ENCODE measurements at places on chromosomes 12 and 14.

DNA sequence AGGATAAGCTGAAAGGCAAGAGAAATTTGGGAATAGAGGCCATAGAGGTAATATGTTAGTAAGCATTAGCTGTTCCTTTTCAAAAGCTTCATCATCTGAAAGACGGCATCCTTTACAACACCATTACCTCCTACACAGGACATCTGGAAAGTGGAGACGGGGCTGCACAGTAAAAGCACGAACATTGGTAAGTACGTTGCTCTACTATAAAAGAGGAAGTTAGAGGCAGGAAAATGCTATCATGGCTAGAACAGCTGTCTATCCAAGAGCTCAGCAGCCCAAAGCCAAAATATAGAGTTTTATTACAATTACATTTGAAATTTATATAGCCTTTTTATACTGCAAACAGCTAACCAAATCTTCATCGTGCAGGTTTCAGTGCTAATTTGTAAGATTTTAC is 172.3 kb upstream of the GRIP1 start:
- DNase-seq: no peak

GRCh38 chr14:57290751-57291150 is 22.0 kb downstream of the AP5M1 start:
- DNase-seq: no peak

- peak; percentile 26 for DNase-seq
These were observed 15.1 kb upstream of the GRIP1 start for GRCh38 chr12:66693901-66694513.

DNA sequence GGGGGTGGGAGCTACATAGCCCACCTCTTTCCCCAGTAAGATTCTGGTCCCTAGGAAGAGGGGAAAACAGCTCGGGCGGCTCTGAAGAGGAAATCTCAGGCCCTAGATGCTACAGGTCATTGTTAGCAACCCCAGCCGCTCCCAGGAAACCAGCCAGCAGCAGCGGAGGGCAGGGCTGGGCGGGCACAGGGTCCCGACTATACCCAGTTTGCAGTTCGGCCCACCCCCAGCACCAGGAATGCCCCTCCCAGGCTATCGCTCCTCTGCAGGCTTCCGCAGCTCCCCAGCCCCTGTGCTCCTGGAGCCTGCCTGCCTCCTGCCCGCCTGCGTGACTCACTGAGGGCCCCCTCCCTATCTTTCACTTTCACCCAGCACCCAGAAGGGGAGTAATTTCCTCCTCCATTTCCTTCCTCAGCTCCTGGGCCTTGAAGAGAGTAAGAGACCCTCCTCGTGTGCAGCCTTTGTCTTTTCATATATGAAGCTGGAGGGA is 27.2 kb upstream of the PNMA1 start:
- DNase-seq: no peak

All from NCI-H1436 treated with DMSO at 0.1 percent for 48 hours (cell line).